ENCODE measurements at places on chromosomes 4 and X. TPM values are rescaled to one million over a fixed set of nuclear protein-coding genes. Genes with fewer than 3 reads are reported as not detected.
A peak's percentile ranks its signal among the peaks of the same experiment; 100 is the strongest.

GRCh38 chr4:25448379-25449109 lies 71.5 kb downstream of the ANAPC4 start:
- no peak for DNase-seq

DNA sequence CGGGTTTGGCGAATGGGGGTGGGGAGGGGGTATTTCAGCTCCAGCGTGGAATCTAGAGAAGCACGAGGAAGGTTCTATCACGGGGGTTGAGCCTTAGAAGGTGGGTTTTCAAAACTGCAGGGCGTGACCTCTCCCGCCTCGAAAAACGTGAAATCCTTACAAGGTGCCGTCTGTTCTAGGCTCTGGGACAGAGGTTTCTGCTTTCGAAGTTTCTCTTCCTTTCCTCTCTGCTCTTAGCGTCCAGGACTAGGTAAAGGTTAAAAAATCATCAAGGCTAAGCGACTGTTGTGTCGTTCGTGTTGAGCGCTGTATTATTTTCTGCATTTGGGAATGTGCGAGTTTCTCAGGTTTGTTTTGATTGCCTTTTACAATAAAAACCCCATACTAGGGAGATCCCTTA lies 1.1 kb downstream of the FHL1 start:
- DNase-seq: no peak

GRCh38 chr4:3314706-3315260 lies 22.0 kb downstream of the RGS12 start:
- DNase-seq: peak; percentile 8

DNA sequence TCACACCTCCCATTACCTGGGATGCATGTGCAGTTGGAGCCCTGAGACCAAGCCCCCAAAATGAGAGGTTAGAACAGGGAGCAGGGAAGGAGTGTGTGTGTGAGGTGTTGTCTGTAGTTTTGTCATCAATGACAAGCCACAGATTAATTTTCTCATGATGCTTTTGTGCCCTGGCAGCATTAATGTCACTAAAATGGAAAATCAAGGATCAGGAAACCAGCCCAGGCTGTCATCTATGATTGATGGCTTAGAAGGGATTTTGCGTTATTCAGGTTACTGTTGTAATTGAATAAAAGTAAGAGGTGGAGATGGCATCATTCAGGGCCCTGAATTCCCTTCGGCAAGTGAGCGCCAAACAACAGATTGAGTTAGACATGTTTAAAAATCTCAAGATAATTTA lies 130.5 kb upstream of the C1QTNF7 start:
- DNase-seq: no peak

DNA sequence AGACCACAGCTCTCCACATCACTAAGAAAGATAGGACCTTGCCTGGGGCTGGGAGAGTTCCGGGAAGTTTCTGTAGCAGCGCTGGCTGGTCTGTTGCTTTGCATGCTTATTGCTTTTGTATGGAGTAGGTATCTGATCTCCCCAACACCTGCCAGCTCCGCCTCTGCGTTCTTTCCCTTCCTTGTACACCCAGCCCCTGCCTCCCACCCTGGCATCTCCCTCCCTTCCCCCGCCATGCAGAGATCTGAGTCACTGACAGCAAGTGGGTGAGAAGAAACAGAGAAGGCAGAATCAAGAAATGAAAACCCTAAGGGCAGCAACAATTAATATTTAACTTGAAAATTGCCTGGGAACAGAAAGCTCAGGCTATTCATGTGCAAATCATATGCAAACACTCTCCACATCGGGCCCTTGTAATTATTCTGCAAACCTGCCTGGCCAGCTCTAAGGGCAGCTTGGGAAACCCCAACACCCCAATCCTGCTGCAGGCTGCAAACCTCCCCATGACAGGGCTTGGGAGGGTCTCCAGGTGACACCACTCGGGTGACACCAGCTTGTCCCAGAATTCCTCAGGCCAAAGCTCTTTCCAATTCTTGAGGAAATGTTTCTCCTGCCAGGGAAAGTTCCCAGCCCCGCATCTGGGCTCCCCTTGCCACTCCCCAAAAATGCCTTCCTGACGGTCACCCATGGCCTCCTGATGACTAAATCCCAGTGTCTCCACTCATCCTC lies 257.2 kb downstream of the FBXW7 start:
- no peak for DNase-seq

DNA sequence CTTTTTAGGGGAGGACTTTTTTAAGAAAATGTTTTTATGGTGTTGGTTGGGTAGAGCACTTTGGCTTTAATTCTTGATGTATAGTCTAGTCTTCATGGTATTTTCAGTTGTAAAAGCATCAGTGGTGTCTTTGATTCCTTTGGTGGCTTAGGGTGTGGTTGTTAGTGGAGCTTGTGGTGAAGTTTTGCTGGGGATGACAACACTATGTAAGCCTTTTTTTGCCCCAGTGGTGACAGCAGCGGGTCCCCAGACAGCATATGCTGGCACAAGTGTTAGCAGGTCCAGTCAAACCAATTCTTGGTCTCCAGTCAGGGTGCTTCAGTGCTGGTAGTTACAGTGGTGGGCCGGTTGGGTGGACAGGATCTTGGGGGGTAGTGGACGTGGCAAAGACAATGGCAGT lies 52.0 kb downstream of the CHIC1 start:
- DNase-seq: no peak

- no peak for DNase-seq
These were observed 191.8 kb downstream of the SHROOM3 start for GRCh38 chr4:76626686-76627465.

DNA sequence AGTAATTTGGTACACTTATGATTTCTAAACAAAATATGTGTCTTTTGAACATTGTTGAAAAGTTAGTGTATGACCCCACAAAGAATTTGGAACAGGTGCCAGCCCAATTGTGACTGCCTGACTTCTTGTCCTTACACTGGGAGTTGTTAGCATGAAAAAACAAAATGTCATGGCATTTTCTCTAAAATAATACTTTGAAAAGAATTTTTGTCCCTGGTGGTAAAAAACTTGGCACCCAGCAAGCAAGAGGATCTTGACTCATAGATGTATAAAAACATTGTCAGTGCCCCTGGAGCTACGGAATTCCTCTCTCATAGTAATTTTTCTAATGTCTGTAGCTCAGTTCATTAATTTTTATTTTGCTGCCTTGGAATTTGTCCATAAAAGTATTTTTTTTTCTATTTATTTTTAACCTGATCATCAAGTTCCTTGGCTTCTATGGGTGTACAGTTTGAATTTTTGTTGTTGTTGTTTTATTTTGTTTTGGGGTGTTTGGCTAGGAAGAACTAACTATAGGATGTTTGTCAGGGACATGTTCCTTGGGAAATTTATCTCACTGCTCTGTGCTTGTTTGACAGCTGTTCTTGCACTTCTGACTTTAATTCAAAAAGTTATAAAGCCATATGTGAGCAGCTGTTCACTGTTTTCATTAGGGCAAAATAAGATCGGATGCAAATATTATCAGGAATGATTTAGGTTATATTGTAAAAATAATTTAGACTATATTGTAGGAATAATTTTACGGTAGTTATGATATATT lies 95.4 kb upstream of the NUDT6 start:
- no peak for DNase-seq

GRCh38 chrX:111265486-111265885 lies 4.8 kb downstream of the CAPN6 start:
- DNase-seq: no peak

DNA sequence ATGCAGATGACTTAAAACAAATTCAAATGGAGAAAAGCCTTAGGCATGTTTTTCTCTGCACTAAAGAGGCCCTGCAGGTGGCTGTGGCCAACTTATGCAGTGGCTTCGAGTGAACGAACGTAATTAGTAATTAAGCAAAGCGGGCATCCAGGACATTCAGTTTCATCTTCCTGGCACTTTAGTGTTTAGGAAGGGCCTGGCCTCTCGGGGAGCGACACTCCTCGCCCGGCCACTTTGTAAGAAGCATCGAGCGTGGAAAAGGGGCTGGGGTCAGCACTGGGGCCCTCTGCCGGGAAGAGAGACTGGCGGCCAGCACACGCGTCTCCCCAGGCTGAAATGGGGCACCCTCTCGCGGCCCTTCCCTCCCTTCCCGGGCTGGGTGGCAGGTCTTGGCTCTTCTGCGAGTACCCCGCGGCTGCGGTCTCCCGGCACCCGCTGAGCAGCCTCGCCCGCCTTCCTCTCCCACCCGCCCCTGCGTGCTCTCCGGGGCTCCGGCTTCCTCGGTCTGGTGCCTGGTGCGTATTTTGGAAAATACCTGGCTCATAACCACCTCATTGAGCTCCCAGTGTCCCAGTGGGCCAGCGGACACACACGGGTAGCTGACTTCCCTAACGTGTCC lies 677 bp upstream of the CYP4V2 start:
- DNase-seq: no peak

DNA sequence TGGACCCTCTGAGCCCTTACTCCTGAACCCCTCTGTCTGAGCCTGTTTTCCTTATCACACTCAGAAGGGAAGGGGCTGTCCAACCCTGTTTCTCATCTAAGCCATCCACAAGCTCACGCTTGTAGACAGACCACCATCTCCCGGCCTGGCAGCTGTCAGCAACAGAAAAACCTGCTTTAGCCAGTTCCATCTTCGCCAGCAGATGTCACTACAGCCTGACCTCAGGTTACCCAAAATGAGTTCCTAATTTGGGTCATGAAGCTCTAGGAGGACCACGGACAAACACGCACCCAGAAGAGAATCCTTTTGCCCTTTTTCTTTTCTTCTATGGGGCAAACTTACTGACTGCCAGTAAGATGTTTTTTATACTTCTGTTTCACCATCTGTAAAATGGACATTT lies 445.4 kb downstream of the BCOR start:
- DNase-seq: no peak

DNA sequence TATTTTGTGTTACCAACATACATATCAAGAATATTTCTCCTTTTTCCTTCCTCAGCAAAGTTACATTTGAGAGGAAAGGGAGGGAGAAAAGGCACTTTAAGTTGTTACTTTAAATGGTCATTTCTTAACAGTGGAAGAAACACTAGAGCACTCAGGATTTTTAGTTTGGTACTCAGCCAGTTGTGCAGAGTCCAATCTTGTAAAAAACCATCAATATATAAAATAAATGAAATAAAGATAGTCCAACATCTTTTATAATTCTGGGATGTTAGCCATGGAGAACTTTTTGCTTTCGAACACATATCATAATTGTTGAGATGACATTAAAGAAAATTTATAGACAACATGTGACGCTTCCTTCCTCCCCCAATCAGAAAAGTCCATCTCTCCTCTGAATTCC lies 253.8 kb downstream of the QDPR start:
- no peak for DNase-seq

DNA sequence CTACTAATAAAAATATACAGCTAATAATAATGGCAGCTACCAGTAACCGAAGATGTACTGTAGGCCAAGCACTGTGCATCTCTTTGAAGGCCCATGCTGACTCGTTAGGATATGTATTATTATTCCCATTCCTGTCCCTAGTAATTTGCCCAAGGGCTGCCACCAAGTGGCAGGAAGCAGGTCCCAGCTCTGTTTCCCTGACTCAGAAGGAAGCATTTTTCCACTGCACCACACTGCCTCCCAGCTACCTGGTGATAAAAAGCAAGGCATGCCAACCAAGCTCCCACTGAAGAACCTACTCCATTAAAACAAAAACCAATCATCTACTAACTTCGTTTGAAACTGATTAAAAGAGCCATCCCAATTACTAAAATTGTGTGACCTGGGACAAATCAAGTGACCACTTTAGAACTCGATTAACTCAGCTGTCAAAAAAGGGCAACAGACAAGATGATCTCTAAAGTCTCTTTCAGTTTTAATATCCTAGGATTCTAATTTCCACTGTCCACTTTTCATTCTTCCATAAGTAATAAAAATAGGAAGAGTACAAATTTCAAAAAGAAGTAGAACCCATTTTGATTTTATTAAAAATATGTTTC lies 24.3 kb upstream of the PGM2 start:
- no peak for DNase-seq

GRCh38 chr4:55124322-55125076 lies 896 bp downstream of the KDR start:
- DNase-seq: no peak

- DNase-seq: no peak
These were observed 39.7 kb downstream of the RGS12 start for GRCh38 chr4:3332498-3332897.

DNA sequence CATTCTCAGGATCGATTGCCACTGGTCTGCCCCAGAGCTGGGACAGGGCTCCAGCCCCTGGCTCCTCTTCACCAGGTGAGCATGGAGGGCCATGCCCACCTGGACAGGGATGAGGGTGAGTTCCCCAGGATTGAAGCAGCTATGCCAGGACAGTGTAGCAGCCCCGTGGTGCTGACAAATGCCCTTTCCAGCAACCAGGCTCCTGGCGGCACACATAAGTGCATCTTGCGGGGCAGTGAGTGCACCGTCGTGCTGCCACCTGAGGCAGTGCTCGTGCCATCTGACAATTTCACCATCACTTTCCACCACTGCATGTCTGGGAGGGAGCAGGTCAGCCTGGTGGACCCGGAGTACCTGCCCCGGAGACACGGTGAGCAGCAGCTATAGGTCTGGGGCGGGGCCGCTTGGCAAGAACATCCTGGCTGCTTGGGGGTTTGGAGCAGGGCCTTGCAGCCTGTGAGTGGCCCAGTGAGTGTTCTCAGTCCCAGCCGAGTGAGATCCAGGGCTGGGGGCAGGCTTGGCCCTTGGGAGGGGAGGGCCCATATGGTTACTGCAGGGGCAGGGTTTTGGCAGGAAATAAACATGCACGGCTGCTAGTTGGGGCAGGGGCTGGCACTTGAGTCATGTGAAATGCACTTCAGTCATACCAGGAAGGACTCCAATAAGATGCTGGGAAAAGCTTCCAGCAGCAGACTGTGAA lies 6.1 kb downstream of the IL9R start:
- no peak for DNase-seq

GRCh38 chr4:185127021-185127925 lies 15.8 kb upstream of the SLC25A4 start:
- DNase-seq: peak; percentile 41

- DNase-seq: no peak
These were observed 372.2 kb downstream of the TRIML1 start for GRCh38 chr4:188511431-188511830.

DNA sequence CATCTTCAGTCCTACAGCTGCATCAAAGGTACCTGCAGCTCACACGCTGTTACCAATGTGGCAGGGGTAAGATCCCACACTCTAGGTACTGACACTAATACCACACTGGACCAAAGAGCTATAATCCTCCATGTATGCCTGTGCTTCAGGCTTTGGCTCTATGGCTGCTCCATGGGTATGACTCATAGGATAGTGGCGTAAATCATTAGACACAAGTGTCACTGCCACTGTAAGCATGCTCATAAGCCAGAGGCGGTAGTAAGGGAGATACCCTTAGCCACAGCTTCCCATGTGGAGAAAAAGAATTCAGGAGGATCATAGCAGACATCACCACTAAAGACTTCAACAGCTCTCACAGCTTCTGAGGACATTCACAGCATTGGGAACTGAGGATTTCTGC lies 287.5 kb downstream of the ACTRT1 start:
- no peak for DNase-seq

- DNase-seq: no peak
These were observed 963 bp upstream of the USO1 start for GRCh38 chr4:75723163-75724065.

- DNase-seq: no peak
These were observed 415.0 kb downstream of the ZNF674 start for GRCh38 chrX:46130247-46130646.

- no peak for DNase-seq
These were observed 189.9 kb downstream of the AASDH start for GRCh38 chr4:56197387-56197786.

DNAJB14 gene
- 27.3 TPM for total RNA-seq

ESX1 gene
- total RNA-seq: not detected

EDNRA gene
- 32.6 TPM for total RNA-seq

MAGEB1 gene
- not detected for total RNA-seq

DOCK11 gene
- 6.1 TPM for total RNA-seq

ZDHHC15 gene
- total RNA-seq: 3.3 TPM

GIMD1 gene
- not detected for total RNA-seq

MND1 gene
- total RNA-seq: 0.36 TPM

MXRA5 gene
- total RNA-seq: 5.3 TPM

SUPT20HL2 gene
- 0.52 TPM for total RNA-seq
